Stimulated activated CD4-positive, alpha-beta T cell treated with anti-CD3 and anti-CD28 coated beads, Interleukin-12 subunit alpha, Interleukin-12 subunit beta, amount 100 ng/mL, for 24 hours (primary cell): ENCODE measurements at places on chromosomes 16 and 17.

DNA sequence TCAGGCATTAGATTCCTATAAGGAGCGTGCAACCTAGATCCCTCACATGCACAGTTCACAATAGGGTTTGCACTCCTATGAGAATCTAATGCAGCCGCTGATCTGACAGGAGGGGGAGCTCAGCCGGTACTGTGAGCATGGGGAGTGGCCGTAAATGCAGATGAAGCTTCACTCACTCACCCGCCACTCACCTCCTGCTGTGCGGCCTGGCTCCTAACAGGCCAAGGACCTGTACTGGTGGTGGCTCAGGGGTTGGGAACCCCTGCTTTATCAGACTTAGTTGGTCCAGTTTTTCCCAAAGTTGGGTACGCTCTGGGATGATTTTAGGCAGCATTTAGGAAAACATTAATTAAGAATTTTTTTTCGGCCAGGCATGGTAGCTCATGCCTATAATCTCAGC is 103.8 kb downstream of the MARF1 start:
- DNase-seq: no peak

DNA sequence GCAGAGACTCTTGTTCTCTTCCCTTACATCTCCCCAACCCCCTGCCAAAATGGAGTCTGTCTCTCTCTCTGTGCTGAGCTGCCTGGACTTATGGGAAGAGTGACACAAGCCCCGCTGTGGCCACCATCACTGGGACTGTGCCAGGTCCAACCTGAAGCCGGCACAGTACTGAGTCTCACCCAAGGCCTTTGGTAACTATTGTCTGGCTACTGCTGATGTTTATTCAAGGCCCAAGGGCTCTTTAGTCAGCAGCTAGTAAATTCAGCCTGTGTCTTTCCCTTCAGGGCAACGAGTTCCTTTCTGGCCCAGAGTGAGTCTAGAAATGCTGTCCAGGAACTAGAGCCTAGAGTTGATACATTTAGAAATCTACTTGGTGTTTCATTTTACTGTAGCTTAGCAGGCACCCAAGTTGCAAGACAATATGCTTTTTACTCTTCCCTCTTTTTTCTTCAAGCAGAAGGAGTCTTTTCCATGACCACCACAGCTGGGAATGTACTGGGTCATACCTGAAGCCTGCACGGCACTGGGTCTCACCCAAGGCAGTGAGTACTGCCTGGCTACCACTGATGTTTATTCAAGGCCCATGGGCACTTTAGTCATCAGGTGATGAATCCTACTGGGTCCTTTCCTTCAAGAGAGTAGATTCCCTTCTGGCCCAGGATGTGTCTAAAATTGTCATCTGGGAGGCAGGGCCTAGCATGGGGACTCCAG is 17.7 kb downstream of the EFCAB5 start:
- no peak for DNase-seq

- DNase-seq: no peak
Measured at GRCh38 chr16:23027386-23027785, 121.9 kb downstream of the USP31 start.

DNA sequence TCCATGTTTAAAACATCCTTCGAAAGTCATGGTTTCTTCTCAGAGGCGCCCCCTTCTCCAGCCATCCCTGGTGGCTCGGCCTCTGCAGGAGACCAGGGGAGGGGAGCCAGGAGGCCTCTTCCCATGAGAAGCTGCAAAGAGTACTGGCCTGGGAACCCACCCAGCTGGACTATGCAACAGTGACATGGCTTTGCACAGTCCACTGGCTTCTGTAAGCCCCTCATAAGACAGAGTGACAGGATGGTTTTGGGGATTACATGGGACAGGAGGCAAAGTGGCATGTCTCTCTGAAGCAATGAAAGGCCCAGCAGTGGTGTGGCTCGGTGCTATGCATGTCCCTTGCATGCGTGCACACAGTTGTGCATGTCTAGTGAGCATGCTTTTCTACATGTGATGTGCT is 99.5 kb downstream of the C16orf78 start:
- no peak for DNase-seq

- DNase-seq: peak; percentile 66
Measured at GRCh38 chr17:63919311-63919723, 678 bp upstream of the GH1 start.

DNA sequence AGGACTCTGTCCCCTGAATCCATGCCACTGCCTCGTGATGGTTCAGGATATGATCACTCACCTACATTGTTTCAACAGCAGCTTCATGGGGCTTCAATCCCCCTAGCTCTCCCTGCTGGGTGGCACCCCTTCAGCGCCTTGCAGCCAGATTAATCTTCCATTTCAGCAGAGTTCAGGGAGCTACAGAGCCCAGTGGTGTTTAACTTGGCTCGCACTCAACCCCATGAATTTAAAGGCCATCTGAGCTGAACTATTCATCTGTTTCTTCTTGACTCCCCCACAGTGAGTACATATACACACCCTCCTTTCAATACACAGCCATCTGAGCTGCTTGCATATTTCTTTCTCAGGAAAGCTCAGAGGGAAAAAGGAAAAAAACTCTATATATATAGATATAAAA is 202.8 kb upstream of the C16orf82 start:
- DNase-seq: no peak

- DNase-seq: no peak
Measured at GRCh38 chr17:9890124-9890523, 14.9 kb downstream of the RCVRN start.

GRCh38 chr17:63445065-63445464 is 1.0 kb downstream of the CYB561 start:
- DNase-seq: no peak

DNA sequence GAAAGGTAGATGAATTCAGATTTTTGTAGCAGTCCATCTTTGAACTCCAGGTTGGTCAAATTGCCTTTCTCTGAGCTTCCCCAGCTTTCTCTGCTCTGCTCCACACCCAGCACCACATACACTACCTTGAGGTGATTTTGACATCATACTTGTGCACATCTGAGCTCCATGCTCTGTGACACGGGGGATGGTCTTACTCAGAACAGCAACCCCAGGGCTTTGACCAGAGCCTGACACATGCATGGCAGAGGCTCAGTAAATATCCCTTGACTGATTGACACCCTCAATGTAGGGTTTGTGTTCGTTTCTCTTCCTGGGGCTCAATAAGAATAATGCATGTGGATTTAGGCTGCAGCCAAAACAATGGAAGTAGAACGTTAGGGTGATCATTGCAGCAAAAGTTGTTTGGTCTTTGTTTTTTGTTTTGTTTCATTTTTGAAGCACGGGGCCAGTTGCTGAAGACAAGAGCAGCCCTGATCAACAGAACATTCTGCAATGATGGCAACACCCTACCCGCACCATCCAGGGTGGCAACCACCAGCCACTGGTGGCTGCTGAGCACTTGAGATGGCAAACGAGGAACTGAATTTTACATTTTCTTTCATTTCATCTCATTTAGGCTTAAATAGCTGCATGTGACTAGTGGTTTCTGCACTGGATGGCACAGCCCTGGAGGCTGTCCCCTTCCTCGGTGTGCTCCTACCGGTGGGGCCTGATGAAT is 224.8 kb upstream of the TNRC6C start:
- DNase-seq: no peak

GRCh38 chr17:58993311-58993710 is 113.4 kb downstream of the TRIM37 start:
- DNase-seq: no peak

DNA sequence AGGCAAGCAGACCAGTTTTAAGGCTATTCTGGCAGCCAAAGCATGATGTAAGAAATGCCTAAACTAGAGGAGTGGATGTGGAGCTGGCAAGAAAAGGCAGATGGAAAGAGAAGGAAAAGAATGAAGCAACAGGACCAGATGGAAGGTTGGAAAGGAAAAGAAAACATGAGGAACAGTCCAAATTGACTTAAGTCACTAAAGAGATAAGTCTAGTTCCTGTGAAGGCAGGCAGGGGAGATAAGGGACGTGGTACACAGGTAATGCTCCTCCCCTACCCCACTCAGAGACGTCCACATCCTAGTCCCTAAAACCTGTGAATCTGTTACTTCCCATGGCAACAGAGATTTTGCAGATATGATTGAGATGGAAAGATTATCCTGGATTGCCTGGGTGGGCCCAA is 43.5 kb downstream of the TEX2 start:
- no peak for DNase-seq

DNA sequence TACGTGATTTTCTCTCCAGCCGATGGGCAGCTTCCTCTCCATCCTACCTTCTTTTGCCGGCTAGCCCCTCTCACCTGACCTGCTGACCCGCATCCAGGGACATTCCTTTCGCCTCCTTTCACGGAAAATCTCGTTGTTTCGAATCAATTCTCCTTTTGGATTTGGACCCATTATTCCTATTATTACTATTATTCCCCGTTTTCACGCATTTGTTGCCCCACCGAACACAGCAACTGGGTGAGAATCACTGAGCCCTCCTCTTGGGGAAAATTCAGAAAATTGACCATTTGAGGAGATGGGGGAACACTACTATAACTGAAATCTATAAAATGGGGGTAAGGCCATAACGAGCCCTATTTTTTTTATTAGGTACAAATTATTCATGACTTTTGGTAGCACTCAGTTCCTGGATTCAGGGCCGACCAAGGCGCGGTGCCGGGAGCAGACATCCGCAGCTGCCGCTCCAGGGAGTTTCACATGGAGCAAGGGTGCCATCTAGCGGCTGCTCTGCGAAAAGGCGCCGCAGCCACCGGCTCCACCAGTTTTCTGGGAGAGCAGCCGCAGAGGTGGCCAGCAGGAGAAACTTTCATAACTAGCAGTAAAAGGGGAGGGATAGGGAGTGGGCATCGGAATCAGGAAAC is 3.3 kb upstream of the HOXB8 start:
- DNase-seq: peak; percentile 67

DNA sequence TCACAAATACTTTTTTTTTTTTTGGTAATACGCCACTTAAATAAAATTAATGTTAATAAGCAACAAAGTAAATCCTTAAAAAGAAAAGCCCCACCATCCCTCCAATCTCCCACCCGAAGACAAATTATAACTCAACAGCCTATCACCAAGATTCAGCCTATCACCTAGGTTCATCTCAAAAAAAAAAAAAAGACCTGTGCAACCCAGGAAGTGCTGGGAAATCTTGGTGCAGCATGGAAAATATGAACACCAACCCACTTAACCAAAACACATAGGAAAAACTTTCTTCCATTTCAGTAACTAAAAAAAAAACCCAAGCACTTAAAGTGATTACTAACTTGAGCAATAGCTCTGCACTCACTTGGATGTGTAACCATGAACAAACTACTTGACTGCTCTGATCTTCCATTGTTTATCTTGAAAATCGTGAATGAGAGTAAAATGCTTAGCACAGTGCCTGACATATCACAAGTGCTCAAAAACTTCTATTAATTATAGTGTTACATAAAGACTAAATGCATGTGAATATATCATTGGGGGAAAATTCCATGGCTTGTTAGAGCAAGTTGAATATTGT is 90.4 kb downstream of the STH start:
- no peak for DNase-seq

DNA sequence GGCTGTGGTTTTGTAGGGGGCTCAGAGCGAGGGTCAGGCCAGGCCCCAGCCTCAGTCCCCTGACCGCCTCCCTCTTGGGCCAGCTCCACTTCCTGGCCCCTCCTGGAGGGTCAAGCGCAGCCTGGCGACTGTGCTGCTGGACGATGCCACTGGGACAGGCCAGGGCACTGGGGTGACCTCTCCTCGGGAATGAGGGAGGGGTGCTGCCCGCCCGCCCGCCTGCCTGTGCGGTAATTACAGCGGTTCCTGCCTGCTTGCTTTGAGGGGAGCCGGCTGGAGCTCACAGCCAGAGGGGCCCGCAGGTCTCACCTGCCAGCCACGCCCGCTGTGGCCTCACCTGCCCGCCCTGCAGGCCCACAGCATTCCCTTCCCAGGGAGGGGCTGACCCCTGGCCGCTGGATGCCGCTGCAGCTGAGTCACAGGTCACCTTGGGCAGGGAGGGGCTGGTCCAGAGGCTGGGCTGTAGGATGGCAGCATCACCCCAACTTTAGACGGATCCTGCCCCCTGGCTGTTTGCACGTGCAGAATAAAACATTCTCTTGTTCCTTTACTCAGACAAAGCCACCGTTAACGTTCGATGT is 76.7 kb upstream of the CBX4 start:
- no peak for DNase-seq

DNA sequence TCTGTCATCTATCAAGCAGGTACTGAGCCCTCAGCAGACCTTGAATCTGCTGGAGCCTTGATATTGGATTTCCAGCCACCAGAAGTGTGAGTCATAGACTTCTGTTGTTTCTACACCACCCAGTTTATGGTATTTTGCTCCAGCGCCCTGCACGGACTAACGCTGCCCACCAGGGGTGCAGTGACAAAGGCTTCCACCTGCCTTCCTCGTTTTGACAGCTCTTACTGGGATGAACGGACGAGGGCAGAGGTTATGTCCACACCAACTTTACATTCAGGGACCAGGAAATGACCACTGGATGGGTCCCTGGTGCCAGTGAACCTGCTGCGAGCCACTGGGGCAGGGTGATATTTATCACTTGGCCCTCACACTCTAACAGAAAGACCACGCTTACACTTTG is 66.6 kb upstream of the CBX4 start:
- no peak for DNase-seq

DNA sequence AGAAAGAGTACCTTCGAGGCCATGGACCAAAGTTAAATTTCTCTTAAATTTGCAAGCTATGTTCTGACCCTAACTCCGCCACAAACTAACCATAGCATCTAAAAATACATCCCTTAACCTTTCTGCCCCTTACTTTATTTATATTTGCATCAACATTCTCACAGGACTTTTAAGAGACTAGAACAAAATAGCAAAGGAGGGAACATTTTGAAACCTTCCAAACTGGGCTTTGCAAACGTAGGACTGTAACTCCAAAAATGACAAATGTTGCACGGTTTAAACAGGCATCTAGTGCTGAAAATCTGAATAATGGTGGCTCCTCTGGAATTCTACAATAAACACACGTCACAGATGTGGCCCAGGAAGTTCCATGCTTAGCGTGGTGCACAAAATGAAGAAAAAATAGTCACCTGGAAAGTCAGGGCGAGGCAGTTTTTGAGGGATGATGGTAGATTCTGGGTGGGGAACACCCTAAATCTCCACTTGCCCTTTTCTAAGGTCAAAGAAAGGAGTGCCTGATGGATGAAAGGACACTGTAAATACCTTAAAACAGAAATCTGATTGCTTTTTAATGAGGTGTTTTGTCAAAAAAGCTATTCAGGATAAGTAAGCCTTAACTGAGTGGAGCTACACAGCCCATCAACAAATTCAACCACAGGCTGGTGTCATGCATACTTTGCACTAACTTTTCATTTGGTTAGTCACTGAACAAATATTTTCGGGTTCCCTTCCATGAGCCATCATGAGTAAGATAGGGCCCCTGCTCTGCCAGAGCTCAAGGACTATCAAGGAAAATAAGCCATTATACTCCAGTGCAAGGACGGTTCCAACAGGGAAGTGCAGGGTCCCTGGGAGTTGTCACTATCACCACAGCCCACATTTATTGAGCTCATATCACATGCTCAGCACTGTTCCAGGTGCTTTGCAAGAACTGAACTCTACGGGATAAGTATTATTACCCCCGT is 21.2 kb downstream of the ARHGAP17 start:
- no peak for DNase-seq

GRCh38 chr17:30363715-30364202 is 15.0 kb upstream of the CPD start:
- peak; percentile 81 for DNase-seq
